ENCODE measurements at places on chromosomes 3 and 15.

- DNase-seq: peak; percentile 36
Observed at GRCh38 chr15:98121536-98121935, 161.0 kb downstream of the ARRDC4 start.

- DNase-seq: peak; percentile 47
Observed at GRCh38 chr3:117144853-117145252, 435.3 kb downstream of the TUSC7 start.

DNA sequence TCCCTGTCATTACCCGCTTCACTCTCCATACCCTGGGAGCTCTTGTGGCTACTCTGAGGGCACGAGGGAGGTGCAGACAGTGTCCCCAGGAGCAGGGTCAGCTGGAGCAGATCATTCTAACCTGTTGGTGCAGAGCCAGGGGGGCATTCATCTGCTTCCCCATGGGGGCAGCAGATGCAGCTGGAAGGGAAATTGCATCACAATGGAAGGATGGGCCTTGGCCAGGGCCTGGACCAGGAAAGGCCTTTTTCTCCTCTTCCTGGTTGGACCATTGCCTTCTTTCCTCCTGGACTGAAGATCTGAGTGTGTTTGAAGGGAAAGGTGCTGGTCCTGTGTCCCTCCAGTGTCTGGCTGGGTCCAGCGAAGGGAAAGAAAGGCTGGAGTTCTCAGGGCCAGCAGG is 55.7 kb downstream of the EPHB1 start:
- DNase-seq: no peak

DNA sequence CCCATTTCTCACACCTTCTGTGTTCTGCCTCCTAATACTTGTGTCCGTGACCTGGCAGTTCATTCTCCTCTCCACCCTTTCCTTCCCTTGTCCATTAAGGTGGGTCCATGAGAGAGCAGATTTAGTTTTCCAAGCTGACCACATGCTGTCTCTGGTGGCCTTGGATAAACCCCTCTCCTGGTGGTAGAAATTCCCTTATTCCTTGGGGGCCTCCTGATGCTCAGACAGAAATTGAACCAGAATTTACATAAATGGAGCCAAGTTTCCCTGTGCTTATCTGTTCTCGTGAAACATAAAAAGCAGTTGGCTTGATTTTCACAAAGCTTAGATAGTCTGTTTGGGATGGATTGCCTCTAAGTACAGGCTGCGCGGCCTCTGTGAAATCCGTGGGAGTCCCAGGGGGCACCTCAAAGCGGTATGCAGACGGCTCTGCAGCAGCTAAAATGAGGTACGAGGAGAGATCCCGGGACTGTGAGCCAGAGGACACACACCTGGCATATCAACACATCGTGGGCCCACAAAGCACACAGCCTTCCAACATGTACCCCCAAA is 101.0 kb upstream of the NMNAT3 start:
- DNase-seq: no peak

DNA sequence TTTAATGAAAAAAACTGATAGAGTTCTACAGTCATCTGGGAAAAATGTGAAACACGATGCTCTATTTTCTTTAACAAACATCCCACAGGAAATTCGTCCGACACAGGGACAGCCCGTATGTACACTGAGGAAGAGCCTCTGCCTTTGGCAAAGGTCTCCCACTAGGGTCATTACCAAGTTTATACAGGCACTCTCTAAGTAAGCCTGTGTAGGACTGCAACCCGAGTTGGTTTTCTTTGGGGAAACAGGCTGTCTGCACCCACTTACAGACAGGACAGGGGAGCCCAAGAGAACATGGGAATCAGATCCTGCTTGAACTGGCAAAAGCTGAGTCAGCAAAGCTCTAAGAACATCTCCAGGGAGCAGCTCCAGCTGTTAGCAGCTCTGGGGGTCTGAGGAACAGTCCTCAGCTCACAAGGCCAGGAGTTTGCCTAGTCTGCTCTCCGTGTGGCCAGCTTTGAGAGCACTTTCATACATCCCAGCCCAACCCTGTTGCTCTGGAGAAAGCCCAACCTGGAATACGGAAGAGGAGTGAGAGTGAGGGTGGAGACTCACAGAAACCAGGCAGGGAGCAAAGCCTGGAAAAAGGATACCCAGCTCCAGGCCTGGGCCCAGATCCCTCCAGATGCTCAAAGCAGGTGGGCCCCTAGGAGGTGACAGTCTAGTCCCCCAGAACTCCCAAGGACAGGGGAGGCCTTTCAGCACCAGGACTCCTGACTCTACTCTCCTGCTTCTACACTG is 1.9 kb downstream of the TBC1D2B start:
- DNase-seq: peak; percentile 86

- DNase-seq: no peak
Observed at GRCh38 chr15:87816811-87817210, 439.7 kb downstream of the NTRK3 start.

- no peak for DNase-seq
Observed at GRCh38 chr3:98563661-98564281, 29.6 kb downstream of the CPOX start.

- no peak for DNase-seq
Observed at GRCh38 chr3:133083395-133083794, 45.2 kb downstream of the TMEM108 start.

DNA sequence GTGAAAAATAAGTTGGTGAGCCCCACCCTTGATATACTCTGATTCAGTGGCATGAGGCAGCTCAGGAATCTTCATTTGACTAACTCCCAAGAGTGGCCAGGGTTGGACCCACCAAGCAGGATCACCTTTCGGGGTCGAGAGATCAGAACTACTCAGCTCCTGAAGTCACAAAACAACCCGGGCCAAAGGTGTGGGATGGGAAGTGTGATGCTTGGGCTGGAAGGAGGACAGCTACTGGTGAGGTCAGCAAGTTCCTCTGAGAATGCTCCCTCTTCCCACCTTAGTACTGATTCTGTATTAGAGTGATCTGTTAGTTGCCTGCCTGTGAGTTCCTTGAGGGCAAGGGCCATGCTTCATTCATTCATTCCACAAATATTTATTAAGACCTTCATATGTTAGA is 15.1 kb downstream of the ESYT3 start:
- no peak for DNase-seq

DNA sequence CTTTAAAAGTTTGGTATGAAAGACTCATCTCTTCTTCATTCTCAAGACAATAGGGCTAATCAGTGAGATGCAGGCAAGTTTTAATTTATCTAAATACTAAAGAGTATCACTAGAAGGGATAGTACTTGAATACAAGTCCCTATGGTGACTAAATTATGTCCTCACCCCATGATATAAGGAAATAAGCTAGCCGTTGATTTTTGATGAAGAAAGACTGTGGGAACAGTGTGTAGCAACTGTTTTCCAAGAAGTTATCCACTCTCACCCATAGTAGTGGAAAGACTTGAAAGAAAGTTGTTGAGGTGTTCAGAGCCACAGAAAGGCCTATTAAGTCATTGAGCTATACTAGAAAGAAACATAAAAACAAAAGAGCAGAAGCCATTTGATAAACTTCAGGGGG is 36.7 kb downstream of the PIK3CA start:
- DNase-seq: no peak
